ENCODE measurements at places on chromosomes 3 and 15. TPM values are rescaled to one million over a fixed set of nuclear protein-coding genes. Genes with fewer than 3 reads are reported as not detected.

The LIPC gene
- 15.0 TPM for total RNA-seq

DNA sequence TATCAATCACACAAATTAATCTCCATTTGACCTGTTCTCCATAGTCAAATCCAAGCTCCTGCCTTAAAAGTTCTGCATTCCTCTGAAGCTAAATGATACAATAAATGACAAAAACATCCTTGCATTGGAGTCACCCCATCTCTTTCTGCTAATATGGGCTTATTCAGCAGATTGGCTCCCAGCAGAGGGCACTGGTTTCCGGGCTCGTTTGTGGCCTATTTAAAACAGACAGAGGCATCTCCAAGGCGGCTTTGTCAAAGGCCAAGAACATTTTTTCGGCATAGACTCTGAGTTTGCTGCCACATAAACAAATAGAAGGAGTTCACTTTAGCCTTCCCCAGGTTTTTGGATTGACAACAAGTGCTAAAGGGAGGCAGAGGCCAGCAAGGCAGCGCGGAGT lies 204.4 kb upstream of the RASGRP1 start:
- 0 out of 2 replicates have a peak, but pooled peaks cover 3% of the 10 kb centered on the region for H3K27me3 ChIP-seq
- H3K4me3 ChIP-seq = no peak overlapping the region
- no peak overlapping the region for H3K27ac ChIP-seq

DNA sequence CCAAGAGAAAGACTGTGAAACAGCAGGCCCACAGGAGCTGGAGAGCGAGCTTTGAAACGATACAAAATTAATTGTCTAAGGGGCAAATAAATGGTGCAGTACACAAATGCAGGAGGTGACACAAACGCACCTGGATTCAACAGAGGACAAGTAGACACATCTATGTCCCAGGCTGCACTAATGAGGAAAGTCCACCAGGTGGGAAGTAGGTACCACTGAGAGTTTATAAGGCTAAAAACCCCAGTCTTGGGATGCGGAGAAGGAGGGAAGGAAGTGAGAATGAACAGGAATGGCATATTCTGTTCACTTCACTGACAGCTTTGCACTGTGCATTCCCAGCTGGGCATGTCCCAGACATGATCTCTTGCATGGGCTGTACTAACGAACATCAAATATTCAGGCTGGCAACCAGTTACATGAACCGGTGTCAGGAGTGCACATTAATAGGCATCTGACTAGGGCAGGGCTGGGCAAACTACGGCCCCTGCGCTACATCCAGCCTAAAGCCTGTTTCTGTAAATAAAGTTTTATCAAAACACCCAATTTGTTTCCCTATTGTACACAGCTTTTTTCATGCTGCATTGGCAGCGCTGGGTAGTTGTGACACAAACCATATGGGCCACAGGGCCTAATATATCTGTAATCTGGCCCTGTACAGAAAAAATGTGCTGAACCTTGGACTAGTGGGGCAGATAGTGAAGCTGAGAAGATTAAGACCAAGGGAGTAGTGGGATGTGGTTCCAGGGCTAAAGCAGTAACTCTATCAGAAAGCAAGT lies 107.0 kb downstream of the IGF2BP2 start:
- H3K36me3 ChIP-seq = peaks cover 7% of the 10 kb centered on the region
- H3K27ac ChIP-seq = peak overlapping the region; percentile 47
- peaks cover 72% of the 10 kb centered on the region for H3K4me1 ChIP-seq
- no peaks in the 10 kb centered on the region for H3K27me3 ChIP-seq
- no peak overlapping the region for H3K4me3 ChIP-seq
- DNase-seq = peak; percentile 41

GRCh38 chr15:22918056-22918455 lies 62.1 kb downstream of the CYFIP1 start:
- no peaks in the 10 kb centered on the region for H3K27me3 ChIP-seq
- no peak overlapping the region for H3K4me3 ChIP-seq
- DNase-seq = no peak
- no peak overlapping the region for H3K27ac ChIP-seq
- H3K4me1 ChIP-seq = no peaks in the 10 kb centered on the region

- no peak overlapping the region for H3K4me3 ChIP-seq
- no peak for DNase-seq
- H3K27me3 ChIP-seq = no peaks in the 10 kb centered on the region
- no peaks in the 10 kb centered on the region for H3K36me3 ChIP-seq
- H3K4me1 ChIP-seq = no peaks in the 10 kb centered on the region
Observed at GRCh38 chr15:35583863-35584528, 38.0 kb upstream of the DPH6 start.

DNA sequence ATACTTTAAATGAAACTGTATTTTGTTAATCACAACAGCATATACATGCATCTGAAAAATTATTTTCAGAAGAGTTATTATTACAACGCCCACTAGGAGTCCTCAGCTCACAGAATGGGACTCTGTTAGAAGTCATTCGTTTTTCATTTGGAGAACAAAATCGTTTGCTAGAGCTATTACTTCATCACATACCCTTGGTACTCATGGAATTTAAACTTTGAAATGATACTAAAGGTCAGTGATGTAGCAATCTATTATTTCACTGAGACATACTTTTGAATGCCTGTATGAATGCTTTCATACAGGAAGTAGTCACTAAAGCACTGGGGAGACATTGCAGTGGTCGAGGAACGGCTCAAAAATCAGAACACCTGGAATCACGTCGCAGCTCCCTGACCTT lies 198.1 kb downstream of the MBNL1 start:
- DNase-seq = peak; percentile 51
- H3K36me3 ChIP-seq = no peaks in the 10 kb centered on the region
- no peak overlapping the region for H3K4me3 ChIP-seq
- H3K27me3 ChIP-seq = no peaks in the 10 kb centered on the region
- no peak overlapping the region for H3K27ac ChIP-seq
- H3K4me1 ChIP-seq = no peaks in the 10 kb centered on the region

GRCh38 chr3:60133269-60134162 lies 1083.7 kb upstream of the CFAP20DC start:
- no peaks in the 10 kb centered on the region for H3K36me3 ChIP-seq
- no peaks in the 10 kb centered on the region for H3K4me1 ChIP-seq
- H3K27ac ChIP-seq = no peak overlapping the region
- no peaks in the 10 kb centered on the region for H3K27me3 ChIP-seq
- no peak for DNase-seq

The THAP10 gene
- total RNA-seq = 0.66 TPM

The NUP210 gene
- total RNA-seq = 35.2 TPM

- H3K36me3 ChIP-seq = no peaks in the 10 kb centered on the region
- peaks cover 29% of the 10 kb centered on the region for H3K27me3 ChIP-seq
- no peak overlapping the region for H3K27ac ChIP-seq
- peak; percentile 63 for DNase-seq
Observed at GRCh38 chr15:68585574-68586273, 6.9 kb downstream of the CORO2B start.

- no peaks in the 10 kb centered on the region for H3K36me3 ChIP-seq
- no peaks in the 10 kb centered on the region for H3K4me1 ChIP-seq
- DNase-seq = peak; percentile 9
- no peak overlapping the region for H3K27ac ChIP-seq
- H3K27me3 ChIP-seq = peaks cover 10% of the 10 kb centered on the region
- H3K4me3 ChIP-seq = no peak overlapping the region
Observed at GRCh38 chr15:33699691-33700447, 268.4 kb upstream of the CHRM5 start.

- DNase-seq = no peak
- H3K27me3 ChIP-seq = no peaks in the 10 kb centered on the region
- H3K36me3 ChIP-seq = no peaks in the 10 kb centered on the region
Observed at GRCh38 chr3:45100981-45101407, 45.2 kb downstream of the CDCP1 start.

GRCh38 chr3:46490338-46491084 lies 7.3 kb upstream of the RTP3 start:
- no peak for DNase-seq
- H3K27me3 ChIP-seq = no peaks in the 10 kb centered on the region
- H3K36me3 ChIP-seq = no peaks in the 10 kb centered on the region
- no peak overlapping the region for H3K4me3 ChIP-seq

GRCh38 chr3:114451051-114451451 lies 157.2 kb downstream of the TIGIT start:
- H3K27me3 ChIP-seq = no peaks in the 10 kb centered on the region
- no peak overlapping the region for H3K4me3 ChIP-seq
- no peaks in the 10 kb centered on the region for H3K36me3 ChIP-seq
- H3K4me1 ChIP-seq = no peaks in the 10 kb centered on the region
- DNase-seq = no peak

GRCh38 chr3:57682284-57682683 lies 10.6 kb downstream of the DENND6A start:
- H3K27ac ChIP-seq = no peak overlapping the region
- H3K4me3 ChIP-seq = no peak overlapping the region
- no peaks in the 10 kb centered on the region for H3K27me3 ChIP-seq
- 0 out of 2 replicates have a peak, but pooled peaks cover 3% of the 10 kb centered on the region for H3K4me1 ChIP-seq

- H3K36me3 ChIP-seq = peaks cover 15% of the 10 kb centered on the region
- peaks cover 14% of the 10 kb centered on the region for H3K4me1 ChIP-seq
- no peak for DNase-seq
- H3K27me3 ChIP-seq = no peaks in the 10 kb centered on the region
- H3K4me3 ChIP-seq = no peak overlapping the region
Observed at GRCh38 chr3:31664031-31664430, 131.3 kb downstream of the STT3B start.

DNA sequence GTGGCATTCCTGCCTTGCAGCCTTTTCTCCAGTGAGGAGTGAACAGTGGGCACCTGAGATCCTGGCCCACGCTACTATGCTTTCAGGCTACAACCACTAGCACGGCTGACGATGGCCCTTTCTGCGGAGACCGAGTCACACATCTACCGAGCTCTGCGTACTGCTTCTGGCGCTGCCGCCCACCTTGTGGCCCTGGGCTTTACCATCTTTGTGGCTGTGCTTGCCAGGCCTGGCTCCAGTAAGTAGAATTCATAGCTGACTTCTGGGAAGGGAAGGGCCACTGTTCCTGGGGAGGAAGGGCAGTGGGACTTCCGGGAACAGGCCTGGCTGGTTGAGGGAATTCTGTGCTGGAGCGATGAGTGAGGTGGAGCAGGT lies 648 bp downstream of the CYB561D2 start:
- H3K4me3 ChIP-seq = peak overlapping the region; percentile 68
- no peaks in the 10 kb centered on the region for H3K27me3 ChIP-seq

- peaks cover 29% of the 10 kb centered on the region for H3K4me1 ChIP-seq
- no peaks in the 10 kb centered on the region for H3K36me3 ChIP-seq
- H3K4me3 ChIP-seq = no peak overlapping the region
- H3K27me3 ChIP-seq = no peaks in the 10 kb centered on the region
Observed at GRCh38 chr3:193840111-193840641, 247.2 kb downstream of the OPA1 start.

DNA sequence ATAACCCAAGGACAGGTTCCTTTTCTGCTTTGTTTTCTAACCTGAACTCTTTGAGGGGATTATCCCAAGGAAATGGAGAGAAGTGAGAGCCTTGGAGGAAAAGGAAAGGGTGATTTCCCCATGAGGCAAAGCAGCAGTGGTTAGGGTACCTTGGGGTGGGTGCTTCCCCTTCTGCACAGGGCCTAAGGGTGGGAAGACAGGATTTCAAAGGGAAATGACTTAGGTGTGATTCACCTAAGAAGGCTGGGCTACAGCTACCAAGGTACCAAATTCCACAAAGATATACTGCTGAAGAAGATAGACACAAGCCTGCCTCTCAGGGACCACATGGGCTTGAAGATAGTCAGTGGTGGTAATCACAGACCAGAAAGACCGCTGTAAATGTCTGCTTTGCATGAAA lies 325.3 kb upstream of the DPH6 start:
- no peaks in the 10 kb centered on the region for H3K4me1 ChIP-seq
- H3K27me3 ChIP-seq = no peaks in the 10 kb centered on the region
- H3K36me3 ChIP-seq = no peaks in the 10 kb centered on the region
- no peak overlapping the region for H3K4me3 ChIP-seq
- no peak for DNase-seq

The RLBP1 gene
- total RNA-seq = not detected

DNA sequence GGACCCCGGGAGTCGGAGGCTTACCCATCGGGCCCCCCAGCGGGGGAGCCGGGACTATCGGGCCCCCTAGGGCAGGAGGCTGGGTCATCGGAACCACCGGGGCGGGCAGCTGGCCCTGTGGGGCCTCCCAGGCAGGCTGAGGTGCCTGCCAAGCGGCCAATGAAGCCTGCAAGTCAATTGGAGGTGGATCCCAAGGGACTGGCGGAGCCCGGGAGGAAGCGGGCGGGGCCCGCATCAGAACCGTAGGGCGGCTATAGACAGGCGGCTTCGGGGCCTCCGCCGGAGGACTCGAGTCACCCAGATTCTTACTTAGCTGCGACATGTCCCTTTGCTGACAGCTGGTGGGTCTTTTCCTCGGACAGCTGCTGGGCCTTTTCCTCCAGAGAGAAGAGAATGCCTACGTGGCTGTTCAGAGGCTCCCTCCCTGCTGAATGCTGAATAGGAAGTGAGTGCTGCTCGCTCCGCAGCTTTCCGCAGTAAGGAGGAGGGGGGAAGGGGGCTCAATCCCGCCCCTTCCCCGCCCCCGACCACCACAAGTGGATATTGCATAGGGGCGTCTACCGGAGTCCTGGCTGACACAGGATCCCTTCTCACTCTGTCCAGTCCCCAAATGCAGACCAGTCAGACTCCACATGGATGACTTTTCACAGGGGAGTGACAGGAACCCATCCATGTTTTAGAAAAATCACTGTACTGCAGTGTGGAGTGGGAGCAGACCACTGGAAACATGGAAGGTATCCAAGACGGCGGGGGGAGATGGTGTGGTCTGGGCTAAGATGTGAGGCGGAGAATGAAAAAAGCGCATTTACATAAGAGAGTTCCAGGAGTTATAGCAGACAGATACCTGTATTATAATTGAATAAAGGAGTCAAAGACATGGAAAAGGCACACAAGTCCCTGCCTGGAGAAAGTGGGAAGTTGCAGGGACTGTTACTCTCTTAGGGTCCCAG lies at the start of gene MAGEL2:
TSS of gene MAGEL2 (minus strand) at position 447 of the 950 bp plus-strand sequence. CDS start at position 322, 125 bp downstream.
- H3K4me3 ChIP-seq = no peak within 1 kb of the TSS
- H3K27ac ChIP-seq = no peak within 1 kb of the TSS
- no peaks in the 10 kb centered on the region for H3K36me3 ChIP-seq
- H3K4me1 ChIP-seq = no peaks in the 10 kb centered on the region
- peaks cover 18% of the 10 kb centered on the region for H3K27me3 ChIP-seq
- DNase-seq = no peak

DNA sequence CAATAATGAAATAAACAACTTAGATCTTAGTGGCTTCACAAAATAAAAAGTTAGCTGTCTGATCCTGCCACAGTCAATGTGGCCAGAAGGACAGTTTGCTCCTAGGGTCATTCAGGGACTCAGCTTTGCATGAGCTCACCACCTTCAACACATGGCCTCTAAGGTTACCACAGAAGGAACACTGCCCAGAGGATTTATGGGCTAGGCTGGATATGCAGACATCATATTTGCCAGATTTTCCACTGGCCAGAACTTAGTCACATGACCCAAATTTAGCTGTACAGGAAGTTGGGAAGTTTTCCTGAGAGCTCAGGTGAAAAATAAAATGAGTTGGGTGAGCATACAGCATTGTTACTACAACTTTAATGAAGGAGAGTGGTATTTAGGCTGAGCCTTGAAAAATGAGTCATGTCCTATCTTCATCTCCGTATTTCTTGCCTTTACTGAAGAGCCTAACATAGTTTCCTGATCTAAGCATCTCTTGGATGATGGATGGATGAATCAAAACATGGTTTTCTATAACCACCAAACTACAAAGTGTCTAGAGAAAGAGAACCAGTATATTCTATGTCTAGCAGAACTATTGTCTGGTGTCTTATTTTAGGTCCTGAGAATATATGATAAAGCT lies 54.9 kb upstream of the TMEM108 start:
- H3K4me3 ChIP-seq = no peak overlapping the region
- H3K27ac ChIP-seq = no peak overlapping the region
- no peaks in the 10 kb centered on the region for H3K36me3 ChIP-seq

The AHSG gene
- 2,043 TPM for total RNA-seq

The PTH1R gene
- not detected for total RNA-seq
